ENCODE measurements at places on chromosomes 6 and 20.

GRCh38 chr6:52641388-52641787 lies 29.5 kb upstream of the TMEM14A start:
- no peak for DNase-seq

DNA sequence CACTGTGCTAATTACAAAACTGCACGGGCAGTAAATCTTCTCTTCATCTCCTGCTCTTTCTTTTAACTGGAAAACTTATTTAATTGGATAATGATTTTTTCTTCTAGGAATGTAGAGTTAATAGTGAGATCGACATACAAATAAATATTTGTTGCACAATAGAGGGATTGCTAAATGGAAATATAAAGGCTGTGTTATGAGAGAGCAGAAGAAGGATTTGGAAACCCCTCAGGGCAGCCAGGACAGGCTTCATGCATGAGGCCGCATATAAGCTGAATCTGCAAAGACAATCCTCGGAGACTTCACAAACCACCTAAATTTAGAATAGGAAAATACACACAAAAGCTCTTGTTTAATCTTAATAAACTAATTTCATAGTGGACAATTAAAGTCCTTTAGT lies 2.9 kb upstream of the TAAR1 start:
- no peak for DNase-seq

- DNase-seq = no peak
Measured at GRCh38 chr6:112286010-112286409, 31.6 kb upstream of the LAMA4 start.

GRCh38 chr6:41455818-41456217 lies 90.4 kb upstream of the FOXP4 start:
- no peak for DNase-seq

DNA sequence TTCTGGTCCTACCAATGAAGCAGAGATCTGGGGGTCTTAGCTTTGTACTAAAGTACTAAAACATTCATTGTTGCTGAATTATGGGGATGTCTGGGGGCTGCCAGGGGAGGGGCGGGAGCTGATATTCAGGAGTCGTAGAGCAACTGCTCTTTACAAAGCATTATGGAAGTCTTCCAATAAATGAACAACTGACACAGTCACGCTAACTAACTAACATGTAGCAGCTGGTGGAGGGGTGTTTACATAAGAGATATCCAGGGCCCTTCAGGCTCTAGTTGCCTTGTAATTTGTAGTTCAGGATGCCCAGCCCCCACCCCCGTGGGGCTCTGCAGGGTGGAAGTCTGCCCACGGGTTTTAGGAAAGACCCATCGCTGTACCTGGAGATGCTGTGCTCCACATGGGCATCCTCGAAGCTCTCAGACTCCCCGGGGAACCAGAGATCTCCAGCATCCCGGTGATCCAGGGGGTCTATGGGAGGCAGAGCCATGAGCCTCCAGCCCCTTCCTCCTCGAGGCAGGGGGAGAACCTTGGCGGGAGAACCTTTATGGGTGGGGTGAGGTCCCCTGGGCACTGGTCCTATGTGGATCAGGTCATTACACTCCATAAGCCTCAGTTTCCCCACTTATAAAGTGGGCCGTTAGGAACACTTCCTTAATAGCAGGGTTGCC lies 3.4 kb downstream of the TREM2 start:
- DNase-seq = no peak

DNA sequence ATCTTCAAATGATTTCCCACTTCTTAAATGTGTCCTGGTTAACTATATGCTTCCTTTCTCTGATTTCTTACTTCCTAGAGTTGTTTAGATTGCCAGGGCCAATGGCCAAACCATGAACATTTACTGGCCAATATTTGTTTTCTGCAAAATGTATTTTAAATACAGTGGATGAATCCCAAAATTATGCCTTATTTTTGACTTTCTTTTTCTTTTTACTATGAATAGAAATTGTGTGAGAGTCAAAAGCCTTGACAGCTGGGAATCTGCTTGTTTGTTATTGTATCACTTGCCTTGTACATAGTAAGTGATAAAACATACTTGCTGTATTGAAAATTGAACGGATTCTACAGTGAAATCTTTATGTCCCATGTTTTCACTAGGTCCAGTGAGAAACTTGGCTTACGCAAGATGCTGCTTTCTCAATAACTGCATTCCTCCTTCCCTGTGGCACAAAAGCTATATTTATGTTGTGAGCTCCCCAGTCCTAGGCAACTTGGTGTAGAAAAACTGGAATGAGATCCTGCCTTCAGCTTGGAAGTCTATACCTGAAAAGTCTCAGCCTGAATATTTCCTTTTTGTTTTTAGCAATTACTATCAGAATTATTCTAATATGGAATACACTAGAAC lies 295.2 kb downstream of the EPHA7 start:
- DNase-seq = no peak

- DNase-seq = no peak
Measured at GRCh38 chr6:131103296-131103695, 32.0 kb upstream of the AKAP7 start.

- DNase-seq = no peak
Measured at GRCh38 chr6:105616521-105616920, 213.6 kb upstream of the PREP start.

- no peak for DNase-seq
Measured at GRCh38 chr6:117538615-117539014, 56.1 kb downstream of the DCBLD1 start.

GRCh38 chr6:123009059-123009458 lies 13.0 kb downstream of the CLVS2 start:
- no peak for DNase-seq

- DNase-seq = no peak
Measured at GRCh38 chr20:32338665-32339064, 19.5 kb upstream of the ASXL1 start.

DNA sequence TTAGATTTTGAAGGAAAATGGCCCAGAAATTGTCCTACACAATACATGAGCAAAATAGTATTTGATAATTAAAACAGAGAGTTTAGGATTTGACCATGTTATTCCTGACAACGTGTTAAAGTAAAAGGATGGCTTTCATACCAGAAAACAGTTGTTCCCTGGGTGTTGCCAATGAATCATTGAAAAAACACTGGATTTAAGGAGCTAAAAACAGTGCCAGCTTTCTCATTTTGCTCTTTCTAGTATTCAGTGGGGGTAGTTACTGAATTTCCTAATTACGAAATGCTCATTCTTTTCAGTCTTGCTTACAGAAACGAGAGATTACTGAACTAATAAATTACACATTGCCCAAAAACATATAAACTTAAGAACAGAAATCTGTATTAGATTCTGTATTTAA lies 26.6 kb upstream of the SNAP91 start:
- no peak for DNase-seq

DNA sequence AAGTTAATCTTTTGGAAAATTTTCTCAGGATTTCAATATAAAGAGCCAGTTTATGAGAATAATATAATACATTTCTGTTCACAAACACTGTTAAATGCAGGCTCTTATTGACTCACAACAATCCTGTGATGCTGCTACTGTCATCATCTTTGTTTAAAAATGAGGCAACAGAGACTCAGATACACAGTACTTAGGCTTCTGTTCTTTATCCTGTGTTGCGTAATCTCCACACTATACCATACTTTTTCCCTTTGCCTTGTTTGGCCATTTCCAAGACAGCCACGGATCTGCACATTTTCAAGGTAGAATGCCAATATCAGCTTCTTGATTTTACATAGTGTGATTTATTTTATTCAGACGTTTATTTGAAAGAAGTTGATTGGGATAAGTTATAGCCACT lies 699.0 kb upstream of the CITED2 start:
- no peak for DNase-seq

DNA sequence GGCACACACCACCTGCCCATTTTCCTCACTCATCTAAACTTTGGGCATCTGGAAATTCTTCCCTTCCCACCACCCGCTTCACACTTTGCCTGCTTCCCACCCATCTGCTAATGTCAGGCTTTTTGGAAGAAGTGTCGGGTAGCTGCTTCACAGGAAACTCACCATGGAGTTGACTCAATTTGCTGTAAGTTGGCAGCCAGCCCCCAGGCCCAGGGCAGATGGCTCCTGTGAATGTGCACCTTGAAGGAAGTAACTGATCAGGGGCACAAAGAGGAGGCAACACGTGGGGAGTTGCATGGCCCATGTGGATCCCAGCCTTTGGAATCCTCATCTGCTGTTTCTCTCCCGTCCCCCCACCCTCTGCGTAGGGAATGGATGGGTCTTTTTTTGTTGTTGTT lies 87.3 kb downstream of the PPP1R14C start:
- no peak for DNase-seq

GRCh38 chr20:61692479-61692878 lies 373.2 kb downstream of the TAF4 start:
- DNase-seq = no peak

DNA sequence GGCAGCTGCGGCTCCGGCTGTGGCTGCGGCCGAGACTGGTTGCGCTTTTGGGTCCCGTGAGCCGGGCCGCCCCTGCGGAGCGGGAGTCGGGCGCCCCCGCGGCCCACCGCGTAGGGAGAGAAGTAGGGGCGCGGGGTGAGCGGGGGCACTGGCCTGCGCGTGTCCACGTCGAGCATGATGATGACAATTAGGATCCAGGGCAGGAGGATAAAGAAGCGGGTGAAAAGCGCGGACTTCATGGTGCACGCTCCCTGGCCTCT lies 739 bp downstream of the B3GAT2 start:
- no peak for DNase-seq

DNA sequence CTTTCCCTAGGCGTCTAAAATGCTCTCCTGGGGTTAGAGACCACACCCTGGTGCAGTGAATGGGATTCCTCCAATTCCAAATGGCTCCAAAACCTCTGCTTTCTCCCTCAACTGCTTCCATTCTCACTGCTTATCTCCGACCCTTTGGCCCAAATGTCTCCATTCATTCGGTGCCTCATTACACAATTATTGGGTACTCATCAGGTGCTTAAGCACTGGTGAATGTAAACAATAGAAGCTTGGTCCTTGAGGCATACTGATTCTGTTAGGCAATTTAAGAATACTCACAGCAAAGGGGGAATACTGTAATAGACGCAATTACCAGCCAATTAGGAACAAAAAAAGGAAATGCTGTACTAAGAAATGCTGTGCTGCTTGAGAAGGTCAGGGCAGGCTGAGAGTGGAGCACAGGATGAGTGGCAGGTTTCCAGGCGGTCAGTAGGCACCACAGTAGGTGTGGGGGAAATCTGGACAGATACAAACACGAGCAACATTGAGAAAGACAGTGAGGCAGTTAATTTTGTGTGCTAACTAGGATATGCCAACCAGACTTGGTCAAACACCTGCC lies 23.0 kb downstream of the GMDS start:
- no peak for DNase-seq

- no peak for DNase-seq
Measured at GRCh38 chr20:11130554-11131166, 456.9 kb upstream of the JAG1 start.

DNA sequence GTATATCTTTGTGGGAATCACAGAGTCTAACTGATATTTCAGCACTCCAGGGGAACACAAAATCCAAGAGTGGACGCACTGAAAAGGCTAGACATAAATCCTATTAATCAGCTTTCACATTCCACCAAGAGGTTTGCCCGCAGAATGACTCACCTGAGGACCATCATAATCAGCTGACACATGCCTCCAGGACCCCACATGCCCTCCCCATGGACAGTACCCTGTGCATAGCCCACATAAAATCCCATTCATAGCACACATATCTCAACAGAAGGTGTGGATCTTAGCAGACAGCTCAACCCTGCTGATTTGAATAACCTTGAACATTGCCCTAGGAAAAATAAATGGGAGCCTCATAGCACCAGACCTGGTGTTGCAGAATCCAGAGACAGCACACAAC lies 246.8 kb upstream of the TENT5A start:
- no peak for DNase-seq

DNA sequence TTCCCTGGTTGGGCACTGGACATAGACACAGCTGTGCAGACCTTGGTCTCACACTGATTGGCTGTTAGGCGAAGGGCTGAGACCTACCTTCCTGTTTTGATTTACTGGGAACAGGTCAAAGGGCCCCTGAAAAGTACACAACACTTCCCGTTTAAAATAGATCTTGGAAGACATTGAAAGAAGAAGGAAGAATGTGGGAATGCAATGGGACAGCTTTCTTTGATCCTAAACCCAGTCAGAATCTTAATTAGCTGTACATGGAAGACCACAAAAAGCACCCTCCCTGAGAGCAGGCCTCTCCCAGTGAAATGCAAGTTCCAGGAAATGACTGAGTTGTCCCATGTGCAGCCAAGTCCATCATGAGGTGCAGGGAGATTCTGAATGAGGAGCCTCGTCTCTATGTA lies 83.6 kb upstream of the EXOC2 start:
- no peak for DNase-seq

- no peak for DNase-seq
Measured at GRCh38 chr6:131628726-131629125, 684 bp upstream of the MED23 start.

DNA sequence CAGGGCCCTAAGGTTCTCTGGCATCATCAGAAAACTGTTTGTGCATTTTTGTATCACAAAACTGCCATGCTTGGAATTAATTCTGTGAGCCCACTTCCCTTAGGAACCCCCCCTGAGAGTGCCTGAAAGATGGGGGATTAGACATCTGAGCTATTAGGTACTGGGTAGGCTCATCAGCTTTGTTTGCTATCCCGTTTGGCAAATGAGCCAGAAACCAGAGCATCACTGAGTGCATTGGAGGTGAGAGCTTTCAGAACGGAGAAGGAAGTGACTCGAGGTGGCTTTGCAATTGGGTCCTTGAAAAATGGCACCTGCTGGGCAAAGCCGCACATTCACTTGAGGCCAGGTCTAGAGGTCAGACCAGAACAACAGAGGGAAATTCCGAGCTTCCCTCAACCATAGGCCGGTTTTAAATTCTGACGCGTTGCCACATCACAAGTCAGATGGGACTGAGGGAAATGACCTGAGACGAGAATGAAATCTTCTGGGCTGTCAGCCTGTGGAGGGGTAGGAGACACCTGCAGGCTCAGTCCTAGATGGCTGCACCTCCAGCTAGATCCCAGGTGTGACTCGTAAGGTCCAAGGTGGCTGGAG lies 8.4 kb upstream of the GLP1R start:
- no peak for DNase-seq

DNA sequence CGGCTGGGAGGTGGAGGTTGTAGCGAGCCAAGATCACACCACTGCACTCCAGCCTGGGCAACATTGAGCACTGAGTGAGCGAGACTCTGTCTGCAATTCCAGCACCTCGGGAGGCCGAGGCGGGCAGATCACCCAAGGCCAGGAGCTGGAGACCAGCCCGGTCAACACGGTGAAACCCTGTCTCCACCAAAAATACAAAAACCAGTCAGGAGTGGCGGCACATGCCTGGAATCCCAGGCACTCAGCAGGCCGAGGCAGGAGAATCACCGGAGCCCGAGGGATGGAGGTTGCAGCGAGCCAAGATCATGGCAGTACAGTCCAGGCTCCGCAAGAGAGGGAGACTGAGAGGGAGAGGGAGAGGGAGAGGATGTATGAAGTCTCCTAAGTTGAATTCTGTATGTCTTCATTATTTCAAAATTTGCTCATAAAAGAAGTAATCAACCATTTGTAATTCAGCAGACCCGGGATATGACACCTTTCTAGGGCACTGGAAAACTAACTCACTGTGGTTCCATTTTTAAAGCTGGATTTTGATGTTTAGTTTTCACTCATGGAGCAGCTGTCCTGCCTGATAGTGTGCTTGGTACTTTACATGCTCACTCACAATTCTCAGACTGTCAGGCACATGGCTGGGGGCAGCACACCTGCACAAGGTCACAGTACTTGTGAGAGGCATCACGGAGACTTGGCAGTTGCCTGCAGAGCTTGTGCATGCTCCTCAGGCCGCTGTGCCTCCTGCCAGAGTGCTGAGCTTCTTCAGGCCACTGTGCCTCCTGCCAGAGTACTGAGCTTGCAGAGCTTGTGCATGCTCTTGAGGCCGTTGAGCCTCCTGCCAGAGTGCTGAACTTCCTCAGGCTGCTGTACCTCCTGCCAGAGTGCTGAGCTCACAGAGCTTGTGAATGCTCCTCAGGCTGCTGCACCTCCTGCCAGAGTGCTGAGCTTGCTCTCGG lies 106.2 kb downstream of the ERMARD start:
- no peak for DNase-seq

All from NCI-H1048 (cell line).